ENCODE measurements at places on chromosomes 11 and 22.

GRCh38 chr22:32717337-32718240 lies 83.9 kb upstream of the TIMP3 start:
- no peak for DNase-seq

GRCh38 chr11:50379484-50379883 lies 346.8 kb downstream of the OR4C45 start:
- DNase-seq, result no peak

GRCh38 chr11:64092111-64092760 lies 56.5 kb downstream of the FLRT1 start:
- DNase-seq, result no peak

DNA sequence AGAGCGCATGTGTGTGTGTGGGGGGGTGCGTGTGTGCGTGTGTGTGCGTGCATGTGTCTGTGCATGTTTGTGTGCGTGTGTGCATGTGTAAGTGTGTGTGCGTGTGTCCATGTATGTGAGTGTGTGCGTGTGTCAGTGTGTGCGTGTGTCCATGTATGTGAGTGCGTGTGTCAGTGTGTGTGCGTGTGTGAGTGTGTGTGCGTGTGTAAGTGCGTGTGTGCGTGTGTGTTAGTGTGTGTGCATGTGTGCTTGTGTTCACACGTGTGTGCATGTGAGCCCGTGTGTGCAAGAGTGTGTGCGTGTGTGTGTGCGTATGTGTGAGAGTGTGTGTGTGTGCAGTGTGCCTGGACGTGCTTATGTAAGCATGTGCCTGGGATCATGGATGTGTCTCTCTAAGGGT lies 14.7 kb upstream of the APOL6 start:
- no peak for DNase-seq

GRCh38 chr11:1826552-1827094 lies 8.2 kb upstream of the SYT8 start:
- peak; percentile 12 for DNase-seq

DNA sequence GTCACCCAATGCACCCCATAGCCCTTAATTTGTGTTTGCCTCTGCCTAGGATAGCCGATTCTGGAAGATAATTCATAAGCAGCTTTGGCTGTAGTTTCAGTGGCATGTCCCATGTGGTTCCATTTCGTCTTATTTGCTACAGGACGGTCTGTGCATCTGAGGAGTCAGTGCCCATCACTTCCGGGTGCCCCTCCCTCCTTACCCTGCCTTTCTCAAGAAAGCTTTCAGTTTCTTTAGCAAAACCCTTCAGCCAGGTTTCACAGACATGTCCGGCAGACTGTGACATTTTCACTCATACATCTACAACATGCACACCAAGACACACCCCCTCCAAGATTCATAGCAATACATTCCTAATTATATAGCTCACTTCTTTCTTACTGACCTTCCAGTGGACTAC lies 14.3 kb downstream of the TP53AIP1 start:
- DNase-seq, result no peak

DNA sequence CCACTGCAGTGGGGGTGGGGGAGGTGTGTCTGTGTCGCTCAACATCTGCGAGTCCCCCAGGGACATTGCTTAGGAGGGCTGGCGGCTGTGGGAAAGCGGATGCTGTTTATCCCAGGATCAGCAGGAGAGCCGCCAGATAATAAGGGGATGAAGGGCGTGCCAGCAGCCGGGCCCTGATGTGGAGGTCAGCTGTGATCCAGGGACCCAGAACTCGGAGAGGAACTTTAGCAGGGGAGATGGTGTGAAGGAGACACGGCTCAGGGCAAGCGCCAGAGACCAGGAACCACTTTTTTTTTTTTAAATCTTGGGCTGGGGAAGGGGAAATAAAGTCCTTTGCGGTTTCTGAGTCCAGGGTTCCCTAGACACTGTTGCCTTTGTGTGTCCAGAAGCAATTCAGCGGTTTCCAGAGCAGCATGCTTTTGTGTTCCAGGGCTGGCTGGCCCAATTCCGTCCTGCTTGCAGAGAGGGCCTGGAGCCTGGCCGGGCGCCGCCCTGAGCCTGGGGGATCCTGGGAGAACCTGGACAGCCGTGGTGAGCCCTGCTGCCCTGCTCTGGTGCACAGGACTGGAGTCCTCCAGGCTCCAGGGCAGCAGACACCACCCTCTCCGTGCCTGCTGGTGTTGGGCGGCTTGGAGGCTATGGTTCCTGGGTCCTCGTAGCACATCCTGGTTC lies at the start of gene GRAMD4:
Gene GRAMD4, plus strand, starts transcription at position 557 of the 672 bp plus-strand sequence. CDS start 6,414 bp downstream, outside the sequence.
- DNase-seq, result no peak

DNA sequence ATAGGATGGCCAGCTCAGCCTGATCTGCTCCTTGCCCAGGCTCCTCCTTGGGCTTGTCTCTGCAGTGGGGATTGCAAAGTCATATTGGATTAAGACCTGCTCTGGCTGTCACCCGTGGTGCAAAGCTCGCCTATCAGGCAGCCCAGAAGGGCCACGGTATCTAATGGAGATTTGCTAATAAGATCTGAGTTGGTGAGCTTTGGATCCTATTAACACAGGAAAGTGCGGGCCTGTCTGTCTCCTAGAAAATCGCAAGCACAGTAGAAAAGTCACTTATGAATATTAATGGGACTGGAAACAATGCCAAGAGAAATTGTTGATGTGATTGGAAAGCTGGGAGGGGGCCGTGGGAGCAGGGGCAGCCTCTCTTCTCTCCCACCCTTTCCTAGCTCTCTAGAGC lies 72.8 kb downstream of the CHST1 start:
- DNase-seq, result no peak

GRCh38 chr11:130472434-130472961 lies 24.1 kb downstream of the ADAMTS15 start:
- DNase-seq, result no peak

GRCh38 chr22:20663137-20663828 lies 110.6 kb upstream of the SERPIND1 start:
- no peak for DNase-seq

- no peak for DNase-seq
Measured at GRCh38 chr11:115873813-115874212, 369.6 kb upstream of the CADM1 start.
